Lung (tissue), 17 donors: ENCODE measurements at places on chromosomes 1 and 21. TPM values are rescaled to one million over a fixed set of nuclear protein-coding genes. Genes with fewer than 3 reads are reported as not detected.

NOS1AP gene
- total RNA-seq, result 1.8 TPM

CD1B gene
- total RNA-seq, result not detected

NTPCR gene
- 30.8 TPM for total RNA-seq

HS2ST1 gene
- total RNA-seq, result 45.3 TPM

OR6N2 gene
- total RNA-seq, result not detected

NUP210L gene
- 0.26 TPM for total RNA-seq

CRYBG2 gene
- 0.37 TPM for total RNA-seq

OLIG2 gene
- 0.18 TPM for total RNA-seq

CELSR2 gene
- total RNA-seq, result 7.9 TPM

PADI1 gene
- not detected for total RNA-seq

DNA sequence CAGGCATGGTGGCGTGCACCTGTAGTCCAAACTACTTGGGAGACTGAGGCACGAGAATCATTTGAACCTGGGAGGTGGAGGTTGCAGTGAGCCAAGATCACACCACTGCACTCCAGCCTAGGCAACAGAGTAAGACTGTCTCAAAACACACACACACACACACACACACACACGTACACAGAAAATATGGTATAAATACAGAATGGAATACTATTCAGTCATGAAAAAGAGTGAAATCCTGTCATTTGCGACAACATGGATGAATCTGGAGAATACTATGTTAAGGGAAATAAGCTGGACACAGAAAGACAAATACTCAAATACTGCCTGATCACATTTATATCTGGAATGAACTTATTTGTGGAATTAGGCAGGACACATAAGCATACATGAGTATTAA, 18.4 kb downstream of the FOXD2 start:
- no peak for DNase-seq

DNA sequence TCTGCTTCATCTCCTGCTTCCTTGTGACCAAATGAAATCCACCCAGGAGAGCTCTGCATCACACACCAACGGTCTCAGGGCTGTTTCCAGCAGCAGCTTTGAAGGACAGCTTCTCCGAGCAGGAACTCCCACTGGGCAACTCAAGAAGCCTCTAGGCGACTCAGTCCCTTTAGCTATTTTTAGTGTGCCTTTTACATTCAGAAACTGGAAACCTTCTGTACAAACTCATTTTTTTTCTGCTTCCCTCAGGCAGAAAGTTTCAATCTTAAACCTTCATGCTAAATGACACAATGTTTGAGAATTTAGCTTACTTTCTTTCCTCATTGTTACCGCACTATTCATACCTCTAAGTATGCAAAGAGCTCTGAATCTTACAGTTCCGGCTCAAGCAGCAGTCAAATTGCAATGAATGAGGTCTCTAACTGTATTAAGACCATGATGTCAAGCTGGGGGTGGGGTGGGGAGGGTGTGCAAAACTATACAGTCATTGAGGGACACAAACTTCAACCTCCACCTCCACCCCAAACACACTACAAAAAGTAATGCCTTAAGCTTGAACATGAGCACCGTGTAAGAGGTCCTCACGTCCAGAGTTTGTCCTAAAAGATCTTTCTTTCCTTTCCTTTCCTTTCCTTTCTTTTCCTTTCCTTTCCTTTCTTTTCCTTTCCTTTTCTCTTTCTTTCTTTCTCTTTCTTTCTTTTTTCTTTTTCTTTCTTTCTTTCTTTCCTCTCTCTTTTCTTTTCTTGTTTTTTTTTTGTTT, 16.4 kb upstream of the TARBP1 start:
- DNase-seq, result no peak

DNA sequence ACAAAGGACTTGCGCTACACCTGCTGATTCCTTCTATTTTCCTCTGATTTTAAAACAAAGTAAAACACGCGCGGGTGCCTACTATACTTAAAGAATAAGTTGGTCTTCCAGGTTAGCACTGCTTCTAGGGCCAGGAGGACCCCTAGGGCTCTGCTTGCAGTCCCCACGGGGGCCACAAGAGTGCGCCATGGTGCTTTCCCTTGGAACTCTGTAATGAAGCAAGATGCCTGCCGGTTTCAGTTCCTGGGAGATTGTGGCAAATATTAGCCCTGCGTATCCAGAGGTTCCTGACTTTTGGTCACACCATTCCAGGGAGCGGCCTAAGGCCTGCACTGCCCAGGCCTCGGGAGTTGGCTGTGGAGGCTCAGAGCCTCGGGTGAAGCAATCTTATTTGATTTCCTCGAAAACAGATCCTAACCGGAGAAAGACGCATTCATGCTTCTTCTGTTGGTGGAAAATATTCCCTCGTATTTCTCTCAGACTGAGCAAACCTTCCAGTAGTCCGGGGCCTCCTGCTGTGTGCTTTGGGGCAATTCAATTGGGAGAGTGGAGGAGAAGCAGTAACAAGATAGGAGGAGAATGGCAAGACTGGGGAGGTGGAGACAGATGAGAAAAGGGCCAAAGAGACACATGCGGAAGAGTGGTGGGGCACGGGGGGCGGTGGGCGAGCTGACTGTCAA, 25.3 kb downstream of the ADAM30 start:
- peak; percentile 83 for DNase-seq

GRCh38 chr1:116476321-116476720, 94.5 kb downstream of the CD58 start:
- DNase-seq, result no peak

DNA sequence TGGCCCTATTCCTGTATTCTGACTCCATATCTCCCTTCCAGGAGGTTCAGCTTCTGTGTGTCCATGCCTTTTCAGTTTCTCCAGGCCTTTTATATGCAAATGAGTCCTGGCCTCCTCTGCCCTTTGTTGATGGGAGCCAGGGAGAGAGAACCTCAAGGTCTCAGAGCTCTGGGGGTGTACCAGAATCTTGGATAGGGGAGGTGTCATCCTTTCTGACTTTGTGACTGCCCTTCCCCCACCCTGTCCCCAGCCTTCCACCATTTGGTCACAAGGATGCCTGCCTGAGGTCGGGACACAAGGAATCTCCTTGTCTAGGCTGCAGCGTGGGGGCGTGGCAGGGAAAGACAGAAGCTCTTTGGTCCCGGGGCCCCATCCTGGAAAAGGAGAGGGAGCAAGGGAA, 18.6 kb downstream of the LURAP1 start:
- DNase-seq, result no peak

DNA sequence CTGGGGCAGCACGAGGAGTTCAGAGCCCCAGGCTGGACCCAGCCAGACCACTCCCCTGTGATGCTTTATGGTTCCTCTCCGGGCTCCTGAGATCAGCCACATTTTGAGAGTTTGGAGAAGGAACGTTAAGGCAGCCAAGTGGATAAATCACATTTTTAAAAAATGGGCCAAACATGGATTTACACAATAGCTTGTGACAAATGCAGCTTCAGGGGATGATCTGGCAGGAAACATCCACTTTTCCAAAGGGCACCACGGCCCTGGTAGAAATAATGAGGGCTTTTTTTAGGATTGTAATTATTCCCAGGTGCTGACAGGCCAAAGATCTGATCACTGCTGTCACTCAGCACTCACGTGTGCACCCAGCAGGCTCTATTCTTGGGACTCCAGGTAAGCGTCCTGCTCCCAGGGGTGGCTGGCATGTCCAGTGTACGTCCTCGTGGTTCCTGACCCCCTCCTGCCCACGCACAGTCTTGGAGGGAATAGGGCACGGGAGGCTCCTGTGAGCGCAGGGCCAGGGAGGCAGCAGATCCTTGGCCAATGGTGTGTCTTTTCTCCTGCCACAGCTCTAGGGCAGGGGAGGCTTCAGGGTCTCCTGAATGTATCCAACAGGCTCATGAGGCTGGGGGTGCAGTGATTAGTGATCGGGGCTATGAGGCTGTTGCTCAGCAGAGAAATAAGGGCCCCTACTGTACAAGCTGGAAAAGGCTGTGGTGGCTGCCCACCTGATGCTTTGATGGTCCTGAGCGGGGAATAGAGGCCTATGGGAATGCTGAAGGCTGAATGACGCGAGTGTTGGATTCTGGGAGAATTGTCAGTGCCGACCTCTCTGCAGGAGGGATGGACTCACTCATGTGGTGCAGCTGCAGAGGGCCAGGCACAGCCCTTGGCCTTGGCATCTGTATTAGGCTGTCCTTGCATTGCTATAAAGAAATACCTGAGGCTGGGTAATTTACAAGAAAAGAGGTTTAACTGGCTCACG, 415.7 kb downstream of the PTPRU start:
- no peak for DNase-seq

DNA sequence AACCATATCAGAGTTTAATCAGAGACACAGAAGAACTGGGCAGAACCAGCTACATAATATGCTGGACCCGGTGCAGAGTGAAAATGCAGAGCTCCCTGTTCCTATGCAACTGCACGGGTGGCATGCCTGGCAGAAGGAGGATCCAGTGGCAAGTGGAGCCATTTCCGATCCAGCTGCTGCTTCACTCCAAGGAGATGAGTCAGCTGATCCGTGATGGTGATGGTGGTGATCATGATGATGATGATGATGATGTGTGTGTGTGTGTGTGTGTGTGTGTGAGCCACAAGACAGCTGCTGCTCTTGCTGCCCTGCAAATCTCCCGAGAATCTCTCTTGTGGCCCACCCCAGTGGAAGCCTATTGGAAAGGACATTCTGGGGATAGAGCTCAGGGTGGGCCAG, 133.0 kb downstream of the URB2 start:
- no peak for DNase-seq

GRCh38 chr1:224711876-224712275, 95.8 kb downstream of the CNIH3 start:
- DNase-seq, result no peak

DNA sequence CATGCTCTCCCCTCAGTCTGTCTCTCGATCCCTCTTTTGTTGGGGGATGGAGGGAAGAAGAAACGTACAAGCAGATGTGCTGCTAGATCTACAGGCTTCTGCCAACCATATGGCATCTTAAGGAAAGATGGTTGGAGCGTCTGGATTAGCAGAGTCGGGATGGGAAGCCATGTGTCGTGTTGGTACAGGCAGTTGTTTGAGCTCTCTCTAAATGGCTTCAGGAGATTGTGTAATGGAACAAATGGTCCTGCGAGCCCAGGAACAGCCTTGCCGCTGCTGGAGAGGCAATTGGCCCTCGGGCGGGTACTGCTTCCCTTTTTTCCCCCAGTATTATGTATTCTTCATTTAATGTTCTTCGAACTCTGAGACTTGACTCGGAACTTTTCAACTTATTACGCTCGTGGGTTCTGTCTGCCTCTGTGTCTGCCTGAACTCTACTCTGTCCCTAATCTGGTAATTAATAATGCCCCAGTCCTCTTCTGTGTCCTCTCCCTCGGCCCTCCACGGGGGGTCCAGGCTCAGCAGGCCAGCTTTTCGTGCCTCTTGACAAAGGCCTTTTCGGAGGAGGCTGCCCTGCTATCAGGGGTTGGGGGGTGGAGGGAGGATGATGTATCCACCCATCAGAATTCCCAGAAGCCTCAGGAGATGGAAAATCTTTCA, 215.3 kb downstream of the SDCCAG8 start:
- no peak for DNase-seq

- DNase-seq, result no peak
These were observed 11.7 kb upstream of the MCOLN3 start for GRCh38 chr1:85060038-85060437.

DNA sequence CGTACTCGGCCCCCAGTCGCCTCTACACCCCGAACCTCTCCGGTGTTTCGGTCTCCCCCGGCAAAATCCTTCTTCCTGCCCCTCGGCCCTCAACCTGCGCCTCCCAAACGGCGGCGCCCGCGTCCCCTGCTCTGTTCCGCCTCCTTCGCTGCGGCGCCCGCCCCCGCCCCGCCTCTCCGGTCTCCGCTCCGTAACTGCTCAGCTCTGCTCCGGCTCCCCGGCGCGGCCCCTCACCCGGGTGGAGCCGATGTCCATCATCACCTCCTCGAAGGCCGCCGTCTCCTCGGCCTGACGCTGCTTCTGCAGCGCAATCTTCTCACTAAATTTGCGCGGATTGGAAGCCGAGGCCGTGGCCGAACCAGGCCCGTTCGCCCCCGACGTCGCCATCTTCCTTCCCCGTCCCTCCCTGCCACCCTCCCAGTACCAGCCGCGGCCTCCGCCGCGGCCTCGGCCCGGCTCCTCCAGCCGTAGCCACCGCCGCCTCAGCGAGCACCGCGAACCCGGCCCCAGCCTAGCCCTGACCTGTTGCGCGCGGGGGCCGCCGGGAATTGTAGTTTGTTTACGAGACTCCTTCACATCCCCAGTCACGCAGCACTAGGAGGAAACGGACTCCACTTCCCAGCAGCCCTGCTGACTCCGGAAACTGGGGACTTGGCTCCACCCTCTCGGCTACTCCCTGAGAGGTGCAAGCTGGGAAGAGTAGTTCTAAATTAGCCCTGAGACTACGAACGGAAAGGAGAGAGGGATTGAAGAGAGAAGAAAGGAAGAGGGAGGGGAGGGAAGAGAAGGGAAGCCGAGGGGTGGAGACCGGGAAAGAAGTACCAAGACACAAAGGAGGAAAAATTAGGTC, at the start of gene CRTC2:
Gene CRTC2 (minus strand): TSS at position 502 of the 850 bp plus-strand sequence. CDS start 115 bp downstream, at position 387.
- DNase-seq, result peak; percentile 99

DNA sequence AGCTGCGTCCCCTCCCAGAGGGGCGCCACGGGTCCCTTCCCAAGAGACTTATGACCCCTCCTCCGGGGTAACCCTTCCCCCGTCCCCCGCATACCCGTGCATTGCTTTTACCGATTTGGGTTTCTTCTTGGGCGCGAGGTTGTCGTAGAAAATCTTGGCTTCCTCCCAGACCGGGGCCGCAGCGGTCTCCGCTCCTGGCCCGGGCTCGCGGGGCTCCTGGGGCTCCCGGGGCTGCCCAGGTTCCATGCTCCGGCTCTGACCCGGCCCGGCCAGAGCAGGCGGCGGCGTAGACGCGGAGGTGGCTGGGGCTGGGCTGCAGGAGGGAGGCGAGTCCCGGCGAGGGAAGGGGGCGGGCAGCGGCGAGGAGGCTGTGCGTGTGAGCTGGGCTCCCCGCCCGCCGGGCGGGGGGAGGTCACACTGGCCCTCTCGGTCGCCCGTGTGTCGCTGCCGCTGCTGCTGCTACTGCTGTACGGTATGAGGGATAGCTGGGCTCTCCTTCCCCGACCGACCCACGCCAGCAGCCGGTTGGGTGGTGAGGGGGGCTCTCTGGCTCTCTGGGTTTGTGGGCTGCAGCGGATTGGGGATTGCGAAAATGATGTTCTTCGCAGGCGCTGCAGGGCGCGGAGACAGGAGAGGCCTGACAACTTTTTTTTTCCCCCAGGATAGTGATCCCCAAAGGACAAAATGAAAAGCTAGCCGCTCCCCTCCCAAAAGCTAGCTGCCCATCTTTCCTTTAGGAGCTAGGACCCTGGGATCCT, at the start of gene NT5C1A:
Gene NT5C1A (minus strand): TSS at position 315 of the 758 bp plus-strand sequence. CDS start 69 bp downstream, at position 246.
- DNase-seq, result peak; percentile 28

- no peak for DNase-seq
These were observed 739.7 kb downstream of the LTN1 start for GRCh38 chr21:28252928-28253327.
